ENCODE measurements at places on chromosomes 6 and 20. TPM values are rescaled to one million over a fixed set of nuclear protein-coding genes. Genes with fewer than 3 reads are reported as not detected.
A peak's percentile ranks its signal among the peaks of the same experiment; 100 is the strongest.

Gene MYB
- total RNA-seq: under 0.01 TPM

DNA sequence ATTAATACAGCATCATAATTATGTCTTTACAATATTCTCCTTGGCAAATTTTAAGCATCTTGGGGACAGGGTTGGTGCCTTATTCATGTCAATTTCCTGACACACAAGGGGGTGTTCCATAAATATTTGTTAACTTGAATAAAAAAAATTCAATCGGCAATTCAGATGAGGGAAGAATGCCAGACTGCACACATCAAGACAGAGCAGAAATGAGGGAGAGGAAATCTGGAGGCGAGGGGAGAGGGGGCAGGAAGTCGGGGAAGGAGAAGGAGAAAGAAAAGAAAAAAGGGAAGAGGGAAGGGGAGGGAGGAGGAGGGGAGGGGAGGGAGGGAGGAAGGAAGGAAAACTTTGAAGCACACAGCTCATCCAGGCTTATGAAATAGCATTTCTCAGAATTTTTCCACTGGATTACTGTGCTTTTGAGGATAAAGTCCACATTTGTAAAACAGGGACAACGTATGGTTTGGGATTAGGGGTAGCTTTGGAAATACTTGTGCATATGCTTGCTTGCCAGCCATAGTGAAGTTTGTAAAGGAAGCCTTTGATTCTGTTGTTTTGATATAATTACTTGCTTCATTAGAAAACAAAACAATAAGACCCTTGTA lies 362.1 kb downstream of the SAMD5 start:
- no peak for DNase-seq
- H3K27me3 ChIP-seq: no peaks in the 10 kb centered on the region
- H3K27ac ChIP-seq: no peak overlapping the region
- H3K4me1 ChIP-seq: peaks cover 2% of the 10 kb centered on the region
- no peak overlapping the region for H3K4me3 ChIP-seq
- no peaks in the 10 kb centered on the region for H3K36me3 ChIP-seq

DNA sequence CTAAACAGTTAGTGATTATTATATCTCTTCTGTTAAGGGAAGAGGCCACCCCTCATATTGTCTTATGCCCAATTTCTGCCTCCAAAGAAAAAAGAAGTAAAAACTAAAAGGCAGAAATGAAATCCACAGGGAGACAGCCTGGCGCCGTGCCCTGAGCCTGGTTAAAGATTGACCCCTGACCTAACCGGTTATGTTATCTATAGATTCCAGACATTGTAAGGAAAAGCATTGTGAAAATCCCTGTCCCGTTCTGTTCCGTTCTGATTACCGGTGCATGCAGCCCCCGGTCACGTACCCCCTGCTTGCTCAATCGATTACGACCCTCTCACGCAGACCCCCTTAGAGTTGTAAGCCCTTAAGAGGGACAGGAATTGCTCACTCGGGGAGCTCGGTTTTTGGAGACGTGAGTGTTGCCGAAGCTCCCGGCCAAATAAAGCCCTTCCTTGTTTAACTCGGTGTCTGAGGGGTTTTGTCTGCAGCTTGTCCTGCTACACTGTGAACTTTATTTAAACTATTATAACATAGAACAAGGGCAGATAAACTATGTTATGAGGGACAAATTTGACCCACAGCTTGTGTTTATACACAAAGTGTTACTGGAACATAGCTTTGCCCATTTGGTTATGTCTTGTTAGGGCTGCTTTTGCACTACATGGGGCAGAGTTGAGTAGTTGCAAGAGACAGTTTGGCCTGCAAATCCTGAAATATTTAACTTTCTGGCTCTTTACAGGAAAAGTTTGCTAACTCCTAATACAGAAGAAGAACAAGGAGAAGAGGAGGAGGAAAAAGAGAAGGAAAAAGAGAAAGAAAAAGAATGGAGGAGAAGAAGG lies 49.6 kb downstream of the CD24 start:
- no peak for DNase-seq
- H3K36me3 ChIP-seq: no peaks in the 10 kb centered on the region
- H3K4me3 ChIP-seq: no peak overlapping the region

Gene KHDC1L
- not detected for total RNA-seq

Gene NNAT
- total RNA-seq: 0.83 TPM

Gene HDGFL1
- total RNA-seq: not detected

Gene EPHA7
- total RNA-seq: under 0.01 TPM

DNA sequence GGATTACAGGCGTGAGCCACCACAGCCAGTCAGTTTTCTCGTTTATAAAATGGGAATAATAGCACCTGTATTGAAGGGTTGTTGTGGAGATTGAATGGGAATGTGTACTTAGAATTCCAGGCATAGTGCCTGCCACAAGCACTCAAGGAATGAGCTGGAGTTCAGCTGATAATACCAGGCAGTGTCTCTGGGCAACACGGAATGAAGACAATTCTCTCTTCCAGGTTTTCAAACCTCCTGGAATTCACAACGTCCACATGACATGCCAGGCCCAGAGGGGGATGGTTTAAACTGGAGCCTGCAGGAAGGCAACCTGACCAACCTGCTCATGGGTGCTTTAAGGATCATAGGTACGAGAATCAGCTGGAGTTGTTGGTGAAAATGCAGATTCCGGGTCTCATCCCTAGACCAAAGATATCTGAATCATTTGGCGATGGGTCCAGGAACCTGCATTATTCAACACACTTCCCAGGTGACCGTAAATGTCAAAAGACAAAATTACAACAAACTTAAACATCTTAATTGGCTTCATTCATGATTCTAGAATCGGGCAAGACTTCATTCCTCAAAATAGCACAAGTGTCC lies 1.9 kb upstream of the PTPN1 start:
- no peak overlapping the region for H3K4me3 ChIP-seq
- no peak overlapping the region for H3K27ac ChIP-seq
- peaks cover 12% of the 10 kb centered on the region for H3K4me1 ChIP-seq
- H3K27me3 ChIP-seq: no peaks in the 10 kb centered on the region

- DNase-seq: no peak
- no peak overlapping the region for H3K27ac ChIP-seq
- no peaks in the 10 kb centered on the region for H3K4me1 ChIP-seq
- H3K4me3 ChIP-seq: no peak overlapping the region
These were observed 85.4 kb downstream of the GRIK2 start for GRCh38 chr6:101478891-101479290.

GRCh38 chr20:63932606-63933160 lies 23.5 kb downstream of the UCKL1 start:
- no peaks in the 10 kb centered on the region for H3K4me1 ChIP-seq
- no peak overlapping the region for H3K4me3 ChIP-seq
- no peak for DNase-seq
- H3K36me3 ChIP-seq: peaks cover 25% of the 10 kb centered on the region
- H3K27ac ChIP-seq: no peak overlapping the region

Gene DPPA5
- total RNA-seq: not detected

Gene OR2H2
- total RNA-seq: not detected

Gene SLC2A4RG
- total RNA-seq: 18.2 TPM

Gene HAO1
- not detected for total RNA-seq

- no peak overlapping the region for H3K27ac ChIP-seq
- no peak for DNase-seq
- no peak overlapping the region for H3K4me3 ChIP-seq
- peaks cover 13% of the 10 kb centered on the region for H3K4me1 ChIP-seq
- H3K27me3 ChIP-seq: no peaks in the 10 kb centered on the region
These were observed 5.4 kb downstream of the RALY start for GRCh38 chr20:33999025-33999649.

DNA sequence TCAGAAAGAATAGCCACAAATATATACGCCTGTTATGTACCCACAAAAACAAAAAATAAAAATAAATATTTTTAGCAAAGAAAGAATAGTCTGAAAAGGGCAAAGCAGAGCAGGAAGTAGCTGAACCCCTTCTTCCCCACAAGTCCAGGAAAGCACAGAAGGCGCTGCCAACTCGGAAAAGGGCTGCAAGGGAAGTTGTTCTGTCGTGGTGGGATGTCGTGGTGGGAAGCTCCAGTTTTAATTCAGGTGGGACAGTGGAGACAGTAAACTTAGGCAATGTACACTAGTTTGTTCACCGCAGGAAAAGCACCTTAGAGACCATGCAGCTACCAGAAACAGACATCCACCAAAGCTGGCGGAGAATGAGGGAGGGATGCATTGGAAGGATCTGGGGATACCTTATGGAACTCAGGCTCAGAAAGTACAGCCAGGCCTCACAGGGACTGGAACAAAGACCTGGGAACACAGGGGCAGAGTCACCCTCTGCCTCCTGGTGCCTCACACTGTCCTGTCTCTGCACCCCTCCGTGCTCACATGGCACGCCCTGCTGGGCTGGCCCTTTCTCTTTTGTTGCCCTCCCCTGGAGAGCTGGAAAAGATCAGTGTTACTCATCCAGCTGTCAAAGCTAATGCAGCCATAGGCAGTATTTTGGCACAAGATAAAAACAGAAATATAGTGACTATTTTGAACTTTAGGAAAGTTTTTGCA lies 3.3 kb upstream of the APMAP start:
- H3K4me1 ChIP-seq: peaks cover 4% of the 10 kb centered on the region
- peaks cover 14% of the 10 kb centered on the region for H3K27me3 ChIP-seq
- H3K36me3 ChIP-seq: no peaks in the 10 kb centered on the region
- no peak overlapping the region for H3K4me3 ChIP-seq
- no peak overlapping the region for H3K27ac ChIP-seq

Gene MRPL2
- total RNA-seq: 13.9 TPM

DNA sequence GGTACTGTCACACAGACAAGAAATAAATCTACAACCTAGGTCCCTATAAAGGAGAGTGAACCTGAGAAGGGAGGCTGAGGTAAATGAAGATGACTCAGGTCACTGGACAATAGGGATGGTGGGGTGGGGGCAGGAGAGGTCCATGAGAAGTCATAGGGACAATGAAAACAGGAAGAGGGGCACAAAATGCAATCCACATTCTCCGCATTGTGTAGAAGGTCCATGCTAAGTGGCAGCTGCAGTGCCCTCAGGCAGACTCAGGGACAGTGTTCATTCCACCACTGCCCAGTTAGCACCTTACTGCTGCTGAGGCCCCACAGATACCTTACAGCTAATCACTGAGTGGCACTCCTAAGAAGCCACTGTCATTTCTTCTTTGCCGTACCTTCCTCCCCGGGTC lies 156.8 kb downstream of the RCAN2 start:
- H3K27me3 ChIP-seq: peaks cover 3% of the 10 kb centered on the region
- H3K27ac ChIP-seq: no peak overlapping the region
- no peaks in the 10 kb centered on the region for H3K4me1 ChIP-seq
- H3K36me3 ChIP-seq: no peaks in the 10 kb centered on the region
- DNase-seq: no peak
- no peak overlapping the region for H3K4me3 ChIP-seq

Gene MAP7
- total RNA-seq: 1.5 TPM

Gene MYH7B
- total RNA-seq: 0.26 TPM

Gene SPATS1
- total RNA-seq: under 0.01 TPM

Gene DDO
- 8.7 TPM for total RNA-seq

DNA sequence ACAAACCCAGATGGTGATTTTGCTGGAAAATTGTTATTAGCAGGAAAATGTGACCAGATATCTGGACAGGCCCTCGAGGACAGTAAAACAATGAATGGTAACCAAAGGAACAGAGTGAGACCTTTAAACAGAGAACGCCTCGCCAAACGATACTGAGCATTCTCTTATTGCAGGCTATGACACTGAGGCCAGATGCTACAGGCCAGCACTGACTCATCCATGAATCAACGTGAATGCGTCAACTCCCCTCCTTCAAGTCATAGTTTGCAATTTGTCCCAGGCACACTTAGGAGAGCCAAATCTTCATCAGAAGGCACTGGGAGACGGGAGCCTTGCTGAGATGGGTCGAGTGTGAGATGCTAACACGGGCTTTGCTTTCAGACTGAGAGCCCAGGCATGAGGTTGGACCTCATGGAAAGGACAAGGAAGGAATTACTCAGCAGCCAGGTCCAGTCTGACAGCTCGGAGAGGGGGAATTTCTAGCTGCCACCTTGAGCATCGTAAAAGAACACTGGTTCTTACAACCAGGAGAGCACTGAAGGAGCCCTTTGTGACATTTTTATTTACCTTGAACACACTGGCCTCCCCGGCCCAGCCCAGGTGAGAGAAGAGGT lies 60.7 kb downstream of the BMP7 start:
- H3K27me3 ChIP-seq: no peaks in the 10 kb centered on the region
- H3K27ac ChIP-seq: no peak overlapping the region
- no peak overlapping the region for H3K4me3 ChIP-seq

Gene CRYBG1
- 2.1 TPM for total RNA-seq

DNA sequence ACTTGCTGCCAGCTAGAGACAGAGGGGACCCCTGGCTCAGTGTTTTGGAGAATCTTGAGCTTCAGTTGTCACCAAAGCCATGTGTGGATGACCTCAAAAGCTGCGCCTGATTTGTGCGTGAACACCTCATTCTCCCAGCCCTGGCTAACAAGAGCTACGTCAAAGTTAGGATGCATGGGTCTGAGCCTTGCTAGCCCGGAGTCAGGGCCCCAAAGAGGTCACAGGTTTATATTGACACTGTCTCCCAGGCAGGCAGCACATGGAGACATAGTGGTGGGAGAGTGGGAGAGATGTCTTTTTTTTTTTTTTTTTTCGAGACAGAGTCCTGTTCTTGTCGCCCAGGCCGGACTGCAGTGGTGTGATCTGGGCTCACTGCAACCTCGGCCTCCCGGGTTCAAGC lies 36.1 kb upstream of the DUSP22 start:
- H3K27me3 ChIP-seq: no peaks in the 10 kb centered on the region
- no peak for DNase-seq
- H3K4me3 ChIP-seq: no peak overlapping the region

DNA sequence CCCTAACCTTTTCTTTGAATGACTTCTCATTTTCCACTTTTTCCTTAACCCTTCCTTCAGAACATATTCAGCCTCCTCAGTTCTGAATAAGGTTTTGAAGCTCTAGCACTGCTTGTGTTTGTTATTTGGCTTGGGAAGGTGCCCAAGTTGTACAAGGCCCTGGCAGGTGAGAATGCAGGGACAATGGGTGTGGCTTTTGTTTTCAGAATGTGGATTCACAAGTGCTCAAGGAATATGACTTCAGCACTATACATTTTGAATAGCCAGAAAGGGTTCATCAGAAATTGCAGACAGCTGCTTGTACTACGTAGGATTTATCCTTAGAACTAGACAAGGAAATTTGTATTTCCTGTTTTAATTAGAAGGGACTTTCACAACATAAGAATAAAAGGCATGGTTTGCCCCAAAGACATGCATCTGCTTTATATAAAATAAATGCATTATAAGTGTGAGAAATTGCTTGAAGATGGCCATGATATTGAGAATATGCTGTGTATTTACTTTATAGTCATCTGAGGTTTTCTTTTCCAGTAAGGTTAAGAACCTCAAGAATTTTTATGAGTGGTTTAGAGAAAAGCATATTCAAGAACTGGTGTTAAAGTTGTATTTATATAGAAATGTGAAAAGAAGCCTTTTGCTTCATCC lies 29.3 kb upstream of the PRDM1 start:
- no peaks in the 10 kb centered on the region for H3K4me1 ChIP-seq
- no peaks in the 10 kb centered on the region for H3K36me3 ChIP-seq
- no peak overlapping the region for H3K4me3 ChIP-seq

- H3K4me3 ChIP-seq: no peak overlapping the region
- peaks cover 11% of the 10 kb centered on the region for H3K4me1 ChIP-seq
- H3K27ac ChIP-seq: no peak overlapping the region
- H3K27me3 ChIP-seq: no peaks in the 10 kb centered on the region
- peaks cover under 1% of the 10 kb centered on the region for H3K36me3 ChIP-seq
- peak; percentile 70 for DNase-seq
These were observed 98.8 kb upstream of the BEND6 start for GRCh38 chr6:56856036-56856580.

Data from fibroblast of lung (primary cell).